Stimulated activated CD4-positive, alpha-beta T cell treated with anti-CD3 and anti-CD28 coated beads, Interleukin-4, amount 100 ng/mL, for 1 hour (primary cell): ENCODE measurements at places on chromosomes 11 and 22.

DNA sequence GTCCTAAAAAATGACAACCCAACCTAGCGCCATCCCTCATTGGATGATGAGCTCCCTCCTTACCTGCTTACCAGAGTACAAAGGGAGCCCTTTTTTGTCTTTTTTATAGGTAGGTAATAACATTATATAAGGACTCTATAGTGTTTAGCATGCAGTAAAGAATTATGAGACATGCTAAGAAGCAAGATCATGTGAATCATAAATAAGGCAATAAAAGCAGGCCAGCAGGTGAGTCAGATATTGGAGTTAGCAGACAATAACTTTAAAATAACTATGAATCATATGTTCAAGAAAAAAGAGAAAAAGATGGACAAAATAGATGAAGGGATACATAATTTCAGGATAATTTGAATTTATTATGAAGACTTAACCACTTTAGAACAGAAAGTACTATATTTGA lies 81.5 kb downstream of the GRK3 start:
- no peak for DNase-seq

DNA sequence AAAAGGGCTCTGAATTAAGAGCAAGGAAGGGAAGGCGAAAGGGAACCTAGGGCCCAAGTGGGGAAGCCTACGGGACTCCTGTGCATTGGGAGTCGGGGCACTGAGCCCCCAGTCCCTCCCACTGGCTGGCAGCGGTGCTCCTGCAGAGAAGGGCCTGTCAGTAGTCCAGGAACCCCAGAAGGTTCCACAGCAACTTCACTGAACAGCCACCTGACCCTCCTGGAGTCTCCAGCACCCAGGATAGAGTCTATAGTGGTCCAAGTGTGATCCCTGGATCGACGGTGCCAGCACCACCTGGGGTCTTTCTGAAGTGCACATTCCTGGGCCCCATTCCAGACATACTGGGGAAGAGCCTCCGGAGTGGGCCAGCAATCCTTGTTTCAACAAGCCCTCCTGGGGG lies 100.0 kb upstream of the B3GAT1 start:
- DNase-seq, result no peak

DNA sequence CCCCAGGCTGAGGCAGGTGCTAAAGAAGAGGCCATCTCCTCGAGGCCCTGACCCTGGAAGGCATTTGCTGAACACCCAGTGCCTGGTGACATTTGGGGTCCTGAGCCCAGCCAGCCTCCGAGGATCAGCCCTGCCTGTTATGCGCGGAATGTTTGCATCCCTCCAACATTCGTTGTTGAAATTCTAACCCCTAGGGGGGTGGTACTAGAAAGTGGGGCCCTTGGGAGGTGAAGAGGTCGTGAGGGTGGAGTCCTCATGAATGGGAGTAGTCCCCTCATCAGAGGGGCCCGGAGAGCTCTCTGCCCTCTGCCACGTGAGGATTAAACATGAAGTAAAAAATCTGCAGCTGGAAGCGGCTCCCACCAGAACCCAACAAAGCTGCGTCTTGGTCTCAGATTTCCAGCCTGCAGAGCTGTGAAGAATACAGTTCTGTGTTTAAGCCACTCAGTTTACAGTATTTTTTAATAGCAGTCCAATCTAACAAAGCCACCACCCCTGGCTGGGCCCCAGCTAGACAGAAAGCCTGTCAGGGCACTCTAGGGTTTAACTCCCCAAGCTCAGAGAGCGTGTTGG lies 35.3 kb upstream of the SEPTIN5 start:
- DNase-seq, result no peak

- no peak for DNase-seq
These were observed 97.2 kb downstream of the JRKL start for GRCh38 chr11:96486890-96487611.

- DNase-seq, result no peak
These were observed 52.3 kb upstream of the YWHAH start for GRCh38 chr22:31892080-31892433.

- no peak for DNase-seq
These were observed 198.8 kb upstream of the KIRREL3 start for GRCh38 chr11:127199306-127199801.

DNA sequence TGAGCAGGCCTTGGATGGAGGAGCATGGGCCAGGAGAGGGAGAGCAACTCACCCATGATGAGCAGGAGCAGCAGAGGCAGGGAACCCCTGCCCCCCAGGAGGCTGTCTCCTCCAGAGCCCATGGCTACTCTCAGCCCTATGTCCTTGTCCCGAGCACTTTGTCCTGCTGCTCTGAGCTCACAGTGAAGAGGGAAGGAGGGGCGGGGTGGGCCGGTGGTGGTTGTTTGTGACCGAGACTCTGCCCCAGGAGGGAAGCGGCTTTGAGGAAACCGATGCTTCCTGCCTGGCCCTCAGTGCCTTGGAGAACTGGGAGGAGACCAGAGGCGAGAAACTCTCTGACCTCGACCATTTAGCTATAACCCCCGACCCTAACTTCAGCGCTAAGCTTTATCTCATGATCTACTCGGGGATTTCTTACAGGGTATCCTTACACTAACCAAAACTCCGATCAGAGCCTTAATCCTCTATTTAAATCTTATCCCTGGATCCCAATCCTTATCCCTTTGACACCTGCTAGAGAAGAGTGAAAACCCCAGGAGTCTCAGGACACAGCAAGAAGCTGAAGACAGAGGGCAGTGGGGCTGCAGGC lies at the start of gene ROBO4:
Gene ROBO4 (minus strand): TSS at position 192 of the 589 bp plus-strand sequence. CDS start 70 bp downstream, at position 122.
- DNase-seq, result no peak
